ENCODE measurements at places on chromosomes 3 and 15. TPM values are rescaled to one million over a fixed set of nuclear protein-coding genes. Genes with fewer than 3 reads are reported as not detected.
A peak's percentile ranks its signal among the peaks of the same experiment; 100 is the strongest.

Gene C3orf62
- polyA plus RNA-seq: 9.0 TPM

Gene EBLN2
- 3.8 TPM for polyA plus RNA-seq

Gene RRP9
- 15.2 TPM for polyA plus RNA-seq

Gene LMAN1L
- not detected for polyA plus RNA-seq

Gene CCDC54
- polyA plus RNA-seq: 2.8 TPM

Gene SHF
- 7.4 TPM for polyA plus RNA-seq

GRCh38 chr15:38688761-38689160 is 124.1 kb upstream of the RASGRP1 start:
- DNase-seq: no peak

DNA sequence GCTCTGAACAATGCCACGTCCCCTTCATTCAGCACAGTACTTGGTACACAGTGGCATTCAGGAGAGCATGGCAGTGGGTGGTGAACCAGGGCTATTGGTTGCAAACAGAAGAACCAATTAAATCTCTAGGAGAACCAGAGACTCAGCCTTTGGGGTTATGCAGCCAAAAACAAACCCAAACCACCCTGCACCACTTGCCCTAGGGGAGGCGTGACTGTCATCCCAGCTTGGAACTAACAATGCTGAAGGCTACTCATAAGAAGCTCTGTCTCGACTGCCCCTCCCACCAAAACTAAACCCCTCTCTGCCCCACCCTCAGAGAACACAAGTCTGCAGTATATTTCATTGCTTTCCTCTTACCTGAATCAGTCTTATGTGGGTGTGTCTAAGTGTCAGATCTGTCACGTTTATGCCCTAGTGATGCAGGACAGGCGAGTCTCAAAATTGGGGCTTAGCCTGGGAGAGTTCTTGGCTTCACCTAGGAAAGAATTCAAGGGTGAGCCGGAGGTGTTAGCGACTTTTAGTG is 15.2 kb upstream of the KLHL40 start:
- no peak for DNase-seq

DNA sequence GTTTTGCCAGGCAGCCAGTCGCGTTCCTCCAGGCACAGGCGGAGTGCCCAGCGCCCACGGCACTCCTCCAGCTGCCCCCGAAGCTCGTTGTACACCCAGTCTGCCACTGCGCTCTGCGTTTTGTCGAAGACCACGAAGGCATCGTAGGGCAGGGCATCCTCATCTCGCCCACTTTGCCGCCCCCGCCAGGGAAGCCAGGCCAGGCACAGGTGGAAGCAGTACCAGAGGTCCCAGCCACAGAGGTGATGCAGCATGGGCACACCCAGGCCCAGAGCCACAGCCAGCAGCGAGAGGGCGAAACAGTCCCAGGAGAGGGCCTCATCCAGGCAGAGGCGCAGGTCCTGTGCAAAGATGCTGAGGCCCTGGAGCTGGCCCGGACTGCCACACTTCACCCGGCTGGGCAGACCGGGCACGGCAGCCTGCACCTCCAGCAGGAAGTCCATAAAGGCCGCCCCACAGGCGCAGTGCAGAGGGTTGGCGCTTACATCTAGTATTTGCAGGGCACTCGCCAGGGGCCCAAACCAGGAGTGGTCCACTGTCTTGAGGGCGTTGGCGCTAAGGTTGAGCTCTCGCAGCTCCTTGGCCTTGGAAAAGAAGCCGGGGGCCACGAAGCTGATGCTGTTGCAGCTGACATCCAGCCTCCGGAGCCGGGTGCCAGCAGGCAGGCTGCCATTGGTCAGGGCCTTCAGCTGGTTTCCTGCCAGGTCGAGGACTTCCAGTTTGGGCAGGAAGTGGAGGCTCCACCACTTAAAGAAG is 3.7 kb downstream of the TLR9 start:
- DNase-seq: no peak

DNA sequence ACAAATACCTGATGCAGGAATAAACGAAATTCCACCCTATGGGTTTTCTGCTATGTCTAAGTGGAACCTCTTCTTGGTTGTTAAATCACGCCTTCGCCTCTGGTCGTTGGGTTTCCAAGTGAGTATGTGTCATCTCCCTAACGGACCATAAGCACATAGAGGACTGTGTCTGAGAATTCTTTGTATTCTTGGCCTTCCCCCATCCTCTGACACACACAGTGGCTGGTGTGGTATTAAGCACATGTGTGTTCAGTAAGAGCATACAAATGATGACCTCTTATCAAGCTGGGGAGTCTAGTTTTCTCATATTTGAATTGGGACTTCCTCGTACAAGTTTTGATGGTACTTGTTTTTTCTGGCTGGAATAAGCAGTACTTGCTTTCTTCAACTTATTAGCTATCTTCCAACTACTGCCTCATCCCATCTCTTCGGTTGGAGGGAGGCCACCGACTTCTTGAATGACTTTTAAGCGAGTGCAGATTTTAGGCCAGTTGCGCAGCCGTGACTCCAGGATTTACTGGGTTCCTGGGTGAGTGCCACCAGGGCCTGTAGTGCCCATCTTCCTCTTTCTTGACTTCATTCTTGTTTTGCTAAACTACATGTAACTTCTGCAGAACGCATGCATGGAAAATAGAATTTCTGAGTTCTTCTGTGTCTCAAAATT is 240.2 kb downstream of the ADAMTS17 start:
- no peak for DNase-seq

DNA sequence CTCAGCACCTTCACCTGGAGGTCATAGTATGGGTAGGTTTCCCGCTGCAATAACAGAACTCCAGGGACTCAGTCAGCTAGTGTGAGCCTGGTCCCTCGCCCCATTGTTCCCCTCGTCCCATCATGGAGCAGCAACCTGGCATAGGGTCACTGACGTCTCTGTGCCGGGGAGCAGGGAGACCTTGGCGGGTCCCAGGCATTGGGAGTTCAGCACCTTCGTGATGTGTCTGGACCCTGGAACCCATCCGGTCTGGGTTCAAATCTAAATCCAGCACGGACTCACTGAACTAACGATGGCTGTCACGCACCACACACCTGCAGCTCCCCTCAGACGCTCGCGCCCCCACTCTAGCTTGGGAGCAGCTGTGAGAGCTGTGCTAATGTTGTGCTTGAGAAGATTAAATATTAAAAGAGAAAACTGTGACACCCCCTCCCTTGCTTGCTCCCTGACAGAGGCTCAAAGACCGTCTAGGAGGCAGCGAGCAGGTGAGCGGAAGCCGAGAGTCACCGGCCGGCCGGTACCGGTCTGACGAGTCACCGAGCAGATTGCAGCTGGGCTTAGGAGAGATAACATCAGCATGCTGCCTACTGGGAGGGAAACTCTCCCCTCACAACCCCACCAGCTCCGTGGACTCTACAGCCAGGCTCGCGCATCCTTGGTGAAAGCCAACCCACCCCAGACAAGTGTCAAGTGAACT is 742 bp downstream of the PLA2G4F start:
- no peak for DNase-seq

DNA sequence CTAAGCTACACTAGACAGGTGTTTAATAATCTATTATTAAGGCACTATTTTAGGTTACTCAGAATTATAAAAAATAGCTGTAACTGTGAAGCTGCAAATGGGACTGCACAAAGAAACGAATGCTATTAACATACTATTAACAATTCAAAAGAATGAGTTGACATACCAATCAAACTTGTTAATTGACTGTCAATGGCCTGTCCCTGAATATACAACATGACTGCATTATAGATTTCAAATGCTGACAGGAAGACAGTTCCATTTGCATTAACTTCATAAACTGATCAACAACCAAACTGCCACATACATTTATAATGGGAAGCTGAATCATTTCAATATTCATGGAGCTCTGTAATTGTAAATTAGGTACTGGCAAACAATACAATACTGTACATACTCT is 169.0 kb upstream of the NANOGP8 start:
- DNase-seq: no peak

DNA sequence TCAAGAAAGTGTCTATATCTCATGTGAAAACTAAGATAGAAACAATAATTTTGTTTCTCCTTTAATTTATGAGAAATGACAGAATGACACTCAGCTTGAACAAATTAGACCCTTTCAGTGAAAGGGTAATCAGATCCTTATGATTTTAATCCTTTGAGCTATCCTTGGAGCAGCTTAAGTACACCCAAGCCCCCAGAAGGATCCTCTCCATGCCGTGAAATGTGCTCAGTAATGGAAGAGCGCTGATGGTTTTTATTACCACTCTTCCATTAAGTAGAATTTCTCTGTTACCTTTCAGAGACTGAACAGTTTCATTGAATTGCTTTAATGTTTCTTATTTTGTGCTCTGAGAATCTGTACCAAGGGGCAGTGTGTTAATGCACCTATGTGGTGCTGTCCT is 54.3 kb downstream of the HMG20A start:
- no peak for DNase-seq

DNA sequence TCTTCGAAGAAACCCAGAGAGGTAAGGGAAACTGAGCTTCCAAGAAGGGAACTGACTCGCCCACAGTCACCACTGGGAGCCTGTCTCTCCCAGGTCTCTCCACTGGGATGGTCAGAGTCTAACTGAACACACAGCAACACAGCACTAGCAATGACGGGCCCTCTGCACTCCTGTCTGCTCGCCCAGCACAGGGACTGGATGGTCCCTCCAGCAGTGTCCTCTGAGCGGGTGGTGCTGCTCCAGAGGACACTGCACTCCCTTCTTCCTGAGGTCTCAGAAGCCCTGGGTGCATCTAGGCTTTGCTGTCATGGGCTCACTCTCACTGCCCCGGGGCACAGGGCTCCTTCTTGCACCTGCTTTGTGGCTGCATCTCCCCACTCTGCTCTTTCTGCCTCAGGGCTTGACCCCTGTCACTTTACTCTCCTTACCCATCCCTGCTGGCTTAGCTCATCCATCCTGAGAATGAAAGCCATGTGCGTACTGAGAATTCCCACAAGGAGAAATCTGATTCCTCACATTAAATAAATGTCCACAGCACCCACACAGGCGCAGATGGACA is 356.6 kb downstream of the GABRG3 start:
- DNase-seq: no peak

DNA sequence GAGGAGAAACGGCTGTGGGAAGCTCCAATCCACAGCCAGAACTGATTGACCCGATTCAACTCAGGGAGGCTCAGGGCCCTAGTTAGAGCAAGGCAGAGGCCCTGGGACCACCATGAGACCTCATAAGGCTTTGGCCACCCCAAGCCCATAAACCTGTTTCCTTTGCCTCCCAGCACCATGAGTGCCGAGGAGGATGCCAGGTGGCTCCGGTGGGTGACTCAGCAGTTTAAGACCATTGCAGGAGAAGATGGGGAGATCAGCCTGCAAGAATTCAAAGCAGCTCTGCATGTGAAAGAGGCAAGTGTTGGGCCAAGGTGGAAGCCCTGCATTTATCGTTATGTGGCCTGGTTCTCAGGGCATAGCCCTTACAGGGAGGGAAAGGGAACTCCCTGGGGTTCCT is 11.9 kb downstream of the NOX5 start:
- no peak for DNase-seq

GRCh38 chr3:134002306-134002705 is 27.4 kb downstream of the SLCO2A1 start:
- no peak for DNase-seq

- no peak for DNase-seq
These were observed 12.2 kb downstream of the STAB1 start for GRCh38 chr3:52507359-52507758.

DNA sequence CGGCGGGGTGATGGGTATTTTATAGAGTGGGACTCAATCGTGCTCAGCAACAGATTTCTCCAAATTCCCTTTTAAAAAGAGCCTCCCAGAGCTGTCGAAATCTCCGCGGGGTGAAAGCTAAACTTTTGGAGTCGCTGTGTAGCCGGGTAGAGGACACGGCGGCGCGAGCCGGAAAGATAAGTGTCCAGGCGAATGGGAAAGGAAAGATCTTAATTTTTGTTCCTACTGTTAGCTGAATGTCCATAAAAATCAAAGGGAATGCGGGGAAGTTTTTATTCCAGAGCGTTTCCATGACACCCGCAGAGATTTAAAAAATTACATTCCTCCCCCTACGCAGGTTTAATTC is 9.1 kb downstream of the EOMES start:
- no peak for DNase-seq

- no peak for DNase-seq
These were observed 659 bp upstream of the MYH15 start for GRCh38 chr3:108511055-108511454.

DNA sequence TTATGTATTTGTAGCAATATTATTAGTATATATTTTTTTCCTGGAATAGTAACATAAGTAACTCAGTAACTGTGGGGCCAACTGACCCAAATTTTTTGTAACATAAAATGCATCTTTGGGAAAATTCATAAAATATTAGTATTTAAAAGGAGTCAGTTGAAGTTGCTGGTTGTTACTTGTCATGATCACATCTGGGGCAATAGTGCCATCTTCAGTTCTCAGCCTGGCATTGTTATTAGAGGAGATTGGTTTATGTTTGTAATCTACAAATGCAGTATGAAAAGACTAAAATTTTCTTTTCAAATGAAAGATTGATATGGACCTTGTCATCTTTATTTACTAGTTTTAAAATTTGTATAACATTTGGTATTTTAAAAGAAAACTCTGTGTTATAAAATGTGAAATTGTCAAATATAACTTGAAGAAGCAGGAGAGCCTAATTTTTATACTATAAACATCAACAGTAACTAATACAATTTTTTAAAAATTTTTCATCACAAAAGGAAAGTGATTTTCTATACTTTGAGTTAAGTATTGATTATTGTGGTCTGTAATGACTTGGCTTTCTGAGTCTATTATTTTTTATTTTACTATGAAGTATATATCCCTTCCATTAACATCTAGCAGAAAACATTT is 38.8 kb upstream of the MLF1 start:
- DNase-seq: peak; percentile 34

All from forelimb muscle (tissue), 1 donor.